ENCODE measurements at places on chromosomes 2 and 18.

DNA sequence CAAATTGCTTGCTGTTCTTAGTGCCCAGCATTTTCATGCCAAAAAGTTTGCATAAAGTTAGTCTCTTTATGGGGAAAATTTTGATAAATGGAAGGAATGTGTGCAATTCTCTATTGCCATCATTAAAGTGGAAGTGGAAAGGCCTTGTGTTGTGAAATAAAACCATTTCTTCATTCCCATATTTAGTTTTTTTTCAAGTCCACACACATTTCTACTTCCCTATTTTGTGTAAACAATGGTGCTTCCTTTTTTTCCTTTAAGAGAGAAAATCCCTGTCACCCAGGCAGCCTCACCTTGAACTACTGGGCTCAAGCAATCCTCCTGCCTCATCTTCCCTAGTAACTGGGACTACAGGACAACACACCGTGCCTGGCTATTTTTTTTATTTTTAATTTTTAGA lies 42.3 kb upstream of the NCOA1 start:
- peak; percentile 87 for DNase-seq

DNA sequence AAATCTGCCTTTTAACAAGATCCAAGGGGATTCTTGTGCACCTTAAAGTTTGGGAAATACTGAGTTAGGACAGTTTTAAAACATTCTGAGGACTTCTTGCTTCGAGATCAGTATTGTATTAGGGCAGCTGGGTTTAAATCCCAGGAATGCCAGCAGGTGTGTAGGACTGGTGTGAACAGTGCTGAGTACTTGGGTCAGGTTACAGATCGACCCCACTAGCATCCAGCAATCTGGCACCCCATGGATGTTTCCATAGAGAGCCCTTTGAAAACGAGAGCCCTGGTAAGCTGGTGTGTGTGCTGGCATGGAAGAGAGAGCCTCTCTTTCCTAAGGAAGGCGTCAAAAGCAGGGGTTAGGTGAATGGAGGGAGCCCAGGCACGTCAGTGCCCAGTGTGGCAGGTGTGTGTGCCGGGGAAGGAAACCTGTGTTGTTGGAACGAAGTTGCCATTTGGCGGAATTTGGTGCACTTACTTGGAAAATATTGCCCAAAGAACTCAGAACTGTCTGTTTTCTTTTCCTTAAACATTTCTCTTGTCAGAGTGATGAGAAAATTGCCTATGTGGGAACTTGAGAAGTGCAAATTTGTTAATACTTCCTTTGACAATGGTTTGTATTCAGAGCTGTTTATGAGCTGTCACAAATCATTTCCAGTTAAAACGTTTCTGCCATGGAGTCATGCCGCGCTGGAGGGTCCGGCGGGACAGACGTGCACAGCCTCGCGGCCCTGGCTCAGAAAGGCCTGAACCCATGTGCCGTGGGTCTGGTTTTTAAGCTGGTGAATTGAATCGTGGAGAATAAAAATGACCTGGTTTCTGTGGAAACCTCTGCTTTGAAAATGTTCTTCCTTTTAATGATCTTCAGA lies 38.1 kb downstream of the LDLRAD4 start:
- DNase-seq: no peak

DNA sequence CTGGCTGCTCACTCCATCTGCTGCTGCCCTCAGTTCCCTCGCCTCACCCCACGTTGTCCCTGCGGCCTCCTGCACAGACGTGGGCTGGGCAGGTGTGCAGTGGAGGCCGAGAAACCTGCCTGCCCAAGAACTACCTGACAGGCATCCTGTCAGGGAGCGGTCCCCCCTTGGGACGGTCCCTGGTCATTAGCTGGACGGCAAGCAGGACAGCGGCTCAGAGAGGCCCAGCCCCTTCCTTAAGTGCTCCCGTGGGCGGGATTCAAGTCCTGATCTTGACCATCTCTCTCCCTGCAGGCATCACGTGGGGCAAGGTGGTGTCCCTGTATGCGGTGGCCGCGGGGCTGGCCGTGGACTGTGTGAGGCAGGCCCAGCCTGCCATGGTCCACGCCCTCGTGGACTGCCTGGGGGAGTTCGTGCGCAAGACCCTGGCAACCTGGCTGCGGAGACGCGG lies 11.3 kb downstream of the BOK start:
- no peak for DNase-seq

DNA sequence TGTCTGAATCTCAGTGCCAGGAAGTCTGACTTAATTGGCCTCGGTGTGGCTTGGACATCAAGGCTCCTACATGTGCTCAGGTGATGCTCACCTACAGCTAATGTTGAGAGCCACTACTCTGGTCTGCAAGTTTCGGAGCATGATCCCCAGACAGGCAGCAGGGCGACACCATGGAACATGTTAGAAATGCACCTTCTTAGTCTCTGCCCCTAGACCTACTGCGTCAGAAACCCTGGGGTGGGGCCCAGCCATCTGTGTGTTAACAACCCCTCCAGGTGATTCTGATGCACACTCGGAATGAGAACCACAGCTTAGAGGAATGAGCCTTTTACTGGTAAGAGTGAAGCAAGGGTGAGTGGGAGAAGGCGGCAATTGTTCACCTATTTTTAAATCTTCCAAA lies 86.9 kb upstream of the NABP1 start:
- no peak for DNase-seq

- DNase-seq: no peak
Measured at GRCh38 chr2:208529796-208530195, 123.2 kb downstream of the PTH2R start.
